ENCODE measurements at places on chromosomes 5 and 9. TPM values are rescaled to one million over a fixed set of nuclear protein-coding genes. Genes with fewer than 3 reads are reported as not detected.

DNA sequence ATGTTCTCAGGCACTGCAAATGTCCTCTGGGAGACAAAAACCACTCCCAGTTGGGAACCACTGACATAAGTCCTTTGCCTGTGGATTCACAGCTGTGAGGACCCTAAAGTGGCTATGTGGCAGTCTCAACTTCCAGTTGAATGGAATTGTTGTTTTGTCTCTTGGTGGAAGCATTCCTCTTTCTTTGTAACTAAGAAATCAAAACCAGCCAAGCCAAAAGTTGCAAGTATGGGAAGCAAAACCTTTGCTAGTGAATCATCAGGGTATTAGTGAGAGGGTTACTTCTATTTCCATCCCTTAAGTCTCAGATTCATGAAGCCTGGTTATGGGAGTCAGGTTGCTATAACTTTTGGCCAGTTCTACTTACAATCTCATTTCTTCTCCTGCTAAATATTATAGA, 49.8 kb upstream of the RPS23 start:
- DNase-seq = no peak
- H3K4me3 ChIP-seq = no peak overlapping the region
- H3K4me1 ChIP-seq = no peaks in the 10 kb centered on the region
- H3K36me3 ChIP-seq = no peaks in the 10 kb centered on the region

DNA sequence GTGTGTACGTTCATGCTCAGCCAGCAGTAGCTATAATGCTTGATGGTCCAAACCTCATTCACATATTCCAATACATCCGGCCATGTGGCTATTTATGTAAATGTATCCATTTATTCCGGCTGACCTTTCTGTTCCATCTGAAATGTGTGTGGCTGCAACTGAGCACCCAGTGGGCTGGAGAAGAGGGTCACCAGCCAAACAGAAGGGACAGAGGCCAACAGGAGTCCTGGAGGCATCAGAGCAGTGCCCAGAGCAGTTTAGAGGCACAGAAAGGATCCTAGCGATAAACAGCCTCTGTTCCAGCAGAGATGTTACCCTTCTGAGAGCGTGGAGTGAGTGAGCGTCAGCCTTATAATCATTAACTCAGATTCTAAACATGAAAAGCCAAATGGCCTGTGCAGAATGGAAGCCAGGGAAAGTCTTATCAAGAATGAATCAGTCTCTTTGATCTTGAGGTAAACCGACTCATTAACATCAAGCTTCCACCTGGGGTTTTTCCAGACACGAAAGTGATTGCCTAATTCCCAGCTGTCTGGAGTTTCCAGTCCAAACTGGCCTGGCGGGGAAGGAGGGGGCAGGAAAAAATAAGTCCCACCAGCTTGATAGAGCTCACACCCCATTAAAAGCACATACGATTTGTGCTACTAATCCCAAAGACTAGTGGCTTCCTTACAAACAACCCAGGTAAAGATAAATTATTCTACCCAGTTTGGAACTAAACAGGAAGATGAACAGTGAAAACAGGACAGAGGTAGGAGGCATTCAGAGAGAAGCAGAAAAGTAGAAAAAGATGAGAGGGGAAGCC, 55.7 kb downstream of the SUSD1 start:
- no peaks in the 10 kb centered on the region for H3K27me3 ChIP-seq
- no peak overlapping the region for H3K4me3 ChIP-seq
- DNase-seq = peak; percentile 87
- H3K27ac ChIP-seq = peak overlapping the region; percentile 87
- peaks cover 13% of the 10 kb centered on the region for H3K4me1 ChIP-seq

- no peaks in the 10 kb centered on the region for H3K36me3 ChIP-seq
- H3K4me1 ChIP-seq = no peaks in the 10 kb centered on the region
- no peak within 1 kb of the TSS for H3K27ac ChIP-seq
- H3K27me3 ChIP-seq = peaks cover 63% of the 10 kb centered on the region
- DNase-seq = no peak
Observed at GRCh38 chr5:141354900-141355469, at the start of gene PCDHGA4. Gene PCDHGA4 (plus strand): TSS chr5:141355021. CDS start chr5:141355108, 87 bp downstream.

DNA sequence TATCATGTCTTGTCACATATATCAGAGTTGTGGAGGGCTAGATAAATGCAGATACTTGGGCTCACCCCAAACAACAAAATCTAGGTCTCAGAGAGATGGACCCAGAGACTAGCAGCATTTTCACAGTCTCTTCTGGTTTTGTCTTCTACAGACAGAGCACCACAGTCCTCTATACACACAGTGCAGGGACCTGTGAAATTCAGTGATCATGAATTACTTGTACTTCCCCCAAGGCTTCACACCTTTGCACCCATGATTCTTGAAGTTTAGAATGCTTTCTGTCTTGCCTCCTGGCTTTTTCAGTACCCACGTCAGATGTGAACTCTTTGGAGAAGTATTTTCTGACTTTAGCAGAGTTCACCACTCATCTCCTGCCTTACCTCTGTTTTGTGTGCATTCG, 371.5 kb upstream of the PRR16 start:
- no peak overlapping the region for H3K27ac ChIP-seq
- no peak for DNase-seq
- no peaks in the 10 kb centered on the region for H3K4me1 ChIP-seq
- H3K4me3 ChIP-seq = no peak overlapping the region
- no peaks in the 10 kb centered on the region for H3K27me3 ChIP-seq
- no peaks in the 10 kb centered on the region for H3K36me3 ChIP-seq

The HAUS6 gene
- 27.2 TPM for total RNA-seq

The SPATA31C1 gene
- total RNA-seq = not detected
